SHP77 treated with DMSO at 0.1 percent for 48 hours (cell line): ENCODE measurements at places on chromosomes 3 and 15.

DNA sequence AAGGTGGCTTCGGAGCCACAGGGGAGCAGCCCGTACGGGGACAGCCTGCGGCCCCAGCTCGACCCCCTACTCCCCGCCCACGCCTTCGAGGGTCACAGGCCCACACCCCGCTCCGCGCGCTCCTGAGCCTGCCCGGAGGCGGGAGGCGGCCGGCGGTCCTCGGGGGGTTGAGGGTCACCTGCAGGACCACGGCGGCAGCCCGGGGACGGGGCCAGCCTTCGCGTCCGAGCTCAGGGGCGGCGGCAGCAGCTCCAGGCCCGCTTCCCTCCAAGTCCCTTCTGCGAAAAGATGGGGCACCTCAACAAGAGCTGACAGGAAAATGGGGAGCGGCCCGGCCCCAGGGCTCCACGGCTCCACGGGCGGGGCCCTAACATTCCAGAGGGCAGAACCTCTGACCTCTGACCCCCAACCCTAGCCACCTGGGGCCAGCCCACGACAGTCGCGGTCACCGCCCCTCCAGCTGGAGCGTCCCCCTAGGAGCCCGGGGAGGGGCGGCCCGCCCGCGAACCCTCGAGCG, 428 bp downstream of the LYSMD4 start:
- no peak for DNase-seq

DNA sequence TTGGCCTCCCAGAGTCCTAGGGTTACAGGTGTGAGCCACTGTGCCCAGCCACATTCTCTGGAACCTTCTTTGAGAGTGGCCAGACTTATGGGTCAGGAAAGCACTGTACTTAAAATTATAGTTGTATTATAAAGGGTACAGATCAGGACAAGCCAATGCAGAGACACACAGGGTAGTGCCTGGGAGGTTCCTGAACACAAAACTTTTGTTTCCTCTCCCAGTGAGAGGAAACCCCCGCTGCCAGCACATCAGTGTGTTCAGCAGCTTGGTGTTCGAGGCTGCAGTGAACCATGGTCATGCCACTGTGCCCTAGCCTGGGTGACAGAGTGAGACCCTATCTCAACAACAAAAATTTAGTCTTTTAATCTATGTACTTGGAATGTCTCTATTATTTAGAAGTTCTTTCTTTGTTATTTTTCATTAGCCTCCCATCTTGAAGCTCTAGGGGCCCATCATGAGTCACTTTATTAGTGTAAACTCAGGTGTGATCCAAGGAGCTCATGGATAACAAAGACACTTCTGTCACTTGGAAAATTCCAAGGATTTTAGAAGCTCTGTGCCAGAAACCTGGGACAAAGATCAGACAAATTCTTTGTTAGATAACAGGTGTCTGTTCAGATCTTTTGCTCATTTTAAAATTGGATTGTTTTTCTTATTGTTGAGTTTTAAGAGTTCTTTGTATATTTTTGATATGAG, 7.8 kb downstream of the BLOC1S6 start:
- DNase-seq, result no peak

DNA sequence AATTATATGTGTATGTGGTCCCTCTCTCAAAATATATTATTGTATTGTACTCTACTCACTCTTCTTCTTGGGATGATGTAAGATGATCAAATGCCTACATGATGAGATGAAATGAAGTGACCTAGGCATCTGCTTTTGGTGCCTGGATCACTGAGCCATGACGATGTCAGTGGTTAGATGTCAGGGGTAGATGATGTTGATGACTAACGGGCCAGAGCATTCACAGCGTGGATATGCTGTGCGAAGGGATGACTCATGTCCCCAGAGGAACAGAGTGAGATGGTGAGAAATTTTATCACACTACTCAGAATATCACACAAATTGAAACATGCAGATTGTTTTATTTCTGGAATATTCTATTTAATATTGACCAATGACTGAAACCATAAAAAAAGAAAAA, 233.9 kb upstream of the CADM2 start:
- peak; percentile 74 for DNase-seq

GRCh38 chr15:80828796-80829195, 49.6 kb downstream of the CEMIP start:
- DNase-seq, result no peak

DNA sequence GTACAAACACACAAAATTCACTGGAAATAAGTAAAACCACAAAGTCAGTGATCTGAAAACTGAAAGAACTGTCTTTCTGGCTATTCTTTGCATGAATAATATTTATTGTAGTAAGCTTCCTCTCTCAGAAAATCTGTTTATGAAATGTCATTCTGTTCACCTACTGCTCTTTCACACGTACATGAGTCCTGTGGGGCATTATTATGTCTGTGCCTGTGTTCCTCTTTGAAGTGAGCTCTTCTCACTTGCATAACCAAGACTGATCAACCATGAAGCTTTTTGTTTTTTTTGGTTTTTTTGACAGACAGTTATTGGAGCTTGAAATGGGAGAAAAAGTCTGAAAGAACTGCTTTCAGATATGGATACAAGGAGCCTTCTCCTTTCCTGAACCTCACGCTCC, 195.8 kb downstream of the PLCH1 start:
- DNase-seq, result no peak

- no peak for DNase-seq
Observed at GRCh38 chr15:95471690-95472086, 858.8 kb upstream of the NR2F2 start.

- DNase-seq, result no peak
Observed at GRCh38 chr3:80097674-80098073, 329.9 kb upstream of the ROBO1 start.

- DNase-seq, result no peak
Observed at GRCh38 chr15:75727851-75728715, 15.4 kb upstream of the CSPG4 start.

DNA sequence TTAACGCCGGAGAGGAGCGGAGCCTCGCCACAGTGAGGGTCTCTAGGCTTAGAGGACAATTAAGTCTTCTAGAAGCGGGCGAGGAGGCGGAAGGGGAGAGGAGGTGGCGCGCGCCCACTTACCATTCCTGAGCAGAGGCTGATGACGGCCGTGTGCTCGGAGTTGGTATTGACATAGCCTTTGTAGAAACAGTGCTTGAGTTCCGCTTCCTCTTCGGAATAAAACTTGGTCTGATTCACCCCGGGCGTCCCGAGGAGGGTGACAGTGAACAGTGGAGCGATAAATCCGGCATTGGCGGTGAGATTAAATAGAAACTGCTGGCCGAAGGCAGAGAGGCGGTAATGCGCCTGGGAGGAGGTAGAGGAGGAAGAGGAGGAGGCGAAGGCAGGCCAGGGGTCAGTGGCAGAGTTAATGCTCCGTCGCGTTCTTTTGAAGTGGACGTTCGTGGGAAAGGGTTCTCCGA, 1.3 kb downstream of the ADAMTS9 start:
- DNase-seq, result no peak

- DNase-seq, result no peak
Observed at GRCh38 chr3:48267782-48268181, 26.9 kb downstream of the ZNF589 start.

GRCh38 chr15:94100863-94101262, 130.5 kb upstream of the MCTP2 start:
- no peak for DNase-seq

GRCh38 chr15:80567721-80568157, 127.4 kb upstream of the ABHD17C start:
- DNase-seq, result peak; percentile 44

DNA sequence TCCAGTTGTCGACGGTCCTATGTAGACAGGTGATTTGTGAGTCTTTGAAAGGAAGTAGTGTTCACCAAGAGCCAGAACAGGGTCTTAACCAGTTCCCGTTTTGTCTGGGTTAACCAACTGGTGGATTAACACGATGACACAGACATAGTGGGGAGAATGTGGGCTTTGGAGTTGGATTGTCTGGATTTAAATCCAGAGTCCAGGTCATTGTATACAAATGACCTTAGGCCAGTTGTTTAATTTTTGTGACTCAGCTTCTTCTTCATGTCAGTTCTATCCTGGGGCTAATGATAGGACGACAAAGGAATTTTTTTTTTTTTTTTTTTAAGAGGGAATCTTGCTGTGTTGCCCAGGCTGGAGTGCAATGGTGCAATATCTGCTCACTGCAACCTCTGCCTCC, 126.7 kb downstream of the LPP start:
- DNase-seq, result no peak

DNA sequence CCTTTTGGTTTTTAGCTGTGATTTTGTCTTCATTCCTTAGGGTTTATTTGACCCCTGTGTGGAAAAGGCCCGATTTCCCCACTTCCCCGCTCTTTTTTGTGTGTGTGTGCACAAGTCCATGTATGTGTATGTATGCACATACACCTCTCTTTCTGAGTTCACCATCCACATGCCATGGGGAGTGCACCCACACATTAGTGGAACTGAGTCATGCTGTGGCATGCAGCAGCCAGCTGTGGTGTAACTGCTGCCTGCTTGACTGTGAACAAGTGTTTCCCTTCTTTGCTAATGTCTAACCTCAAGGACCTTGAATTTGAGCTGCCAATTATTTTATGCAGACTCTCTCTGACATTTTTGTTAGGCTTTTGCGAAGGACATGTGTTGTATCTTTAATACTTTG, 434.9 kb upstream of the TPM1 start:
- no peak for DNase-seq

DNA sequence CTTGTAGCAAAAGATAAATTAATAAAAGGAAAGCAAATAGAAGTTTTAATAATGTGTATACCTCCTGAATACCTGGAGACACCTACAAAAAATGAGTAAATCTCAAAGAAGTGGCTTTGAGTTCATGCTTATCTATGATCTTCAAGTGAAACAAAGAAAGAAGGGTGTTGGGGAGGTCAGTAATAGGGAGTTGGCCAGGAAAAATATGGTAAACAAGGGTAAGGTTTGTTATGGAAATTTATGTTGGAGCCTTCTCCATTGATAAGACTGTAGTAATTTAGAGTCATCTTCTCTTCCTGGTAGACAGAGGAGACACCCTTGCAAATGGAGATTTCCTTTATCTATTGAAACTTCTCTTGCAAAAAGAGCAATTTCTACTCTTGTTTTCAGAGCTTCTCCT, 6.6 kb upstream of the CCR8 start:
- DNase-seq, result no peak

DNA sequence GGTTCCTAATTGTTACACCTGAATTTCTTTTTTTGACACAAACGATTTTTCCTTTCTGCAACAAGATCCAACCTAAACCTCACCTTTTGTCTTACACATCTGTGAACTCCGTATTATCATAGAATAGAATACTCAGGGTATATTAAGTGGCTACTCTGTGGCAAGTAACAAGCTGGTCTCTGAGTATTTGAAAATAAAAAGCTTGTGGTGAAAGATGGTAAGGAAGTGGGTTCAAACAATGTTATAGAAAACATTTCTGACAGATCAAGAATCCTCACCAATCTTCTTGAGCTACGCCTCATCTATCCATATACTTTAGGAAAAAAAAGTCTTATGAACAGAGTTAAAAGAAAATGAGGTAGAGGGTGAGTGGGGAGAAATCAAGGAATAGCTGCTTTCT, 3.5 kb upstream of the ANKRD28 start:
- no peak for DNase-seq

DNA sequence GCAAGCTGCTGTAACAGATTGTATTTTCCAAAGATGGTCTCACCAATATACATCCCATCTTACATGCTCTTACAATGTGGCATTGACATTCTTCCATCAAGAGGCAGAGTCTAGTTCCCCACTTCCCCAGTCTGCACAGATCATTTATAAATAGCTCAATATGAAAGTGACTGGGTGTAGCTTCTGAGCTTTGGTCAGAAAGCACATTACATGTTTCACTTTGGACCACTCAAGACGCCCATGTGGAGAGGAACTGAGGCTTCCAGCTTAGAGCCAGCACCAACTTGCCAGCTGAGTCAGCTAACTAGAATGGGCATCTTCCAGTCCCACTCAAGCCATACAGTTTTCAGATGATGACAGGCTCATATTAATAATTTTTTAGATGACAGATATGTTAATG, 45.5 kb downstream of the GREM1 start:
- DNase-seq, result no peak

DNA sequence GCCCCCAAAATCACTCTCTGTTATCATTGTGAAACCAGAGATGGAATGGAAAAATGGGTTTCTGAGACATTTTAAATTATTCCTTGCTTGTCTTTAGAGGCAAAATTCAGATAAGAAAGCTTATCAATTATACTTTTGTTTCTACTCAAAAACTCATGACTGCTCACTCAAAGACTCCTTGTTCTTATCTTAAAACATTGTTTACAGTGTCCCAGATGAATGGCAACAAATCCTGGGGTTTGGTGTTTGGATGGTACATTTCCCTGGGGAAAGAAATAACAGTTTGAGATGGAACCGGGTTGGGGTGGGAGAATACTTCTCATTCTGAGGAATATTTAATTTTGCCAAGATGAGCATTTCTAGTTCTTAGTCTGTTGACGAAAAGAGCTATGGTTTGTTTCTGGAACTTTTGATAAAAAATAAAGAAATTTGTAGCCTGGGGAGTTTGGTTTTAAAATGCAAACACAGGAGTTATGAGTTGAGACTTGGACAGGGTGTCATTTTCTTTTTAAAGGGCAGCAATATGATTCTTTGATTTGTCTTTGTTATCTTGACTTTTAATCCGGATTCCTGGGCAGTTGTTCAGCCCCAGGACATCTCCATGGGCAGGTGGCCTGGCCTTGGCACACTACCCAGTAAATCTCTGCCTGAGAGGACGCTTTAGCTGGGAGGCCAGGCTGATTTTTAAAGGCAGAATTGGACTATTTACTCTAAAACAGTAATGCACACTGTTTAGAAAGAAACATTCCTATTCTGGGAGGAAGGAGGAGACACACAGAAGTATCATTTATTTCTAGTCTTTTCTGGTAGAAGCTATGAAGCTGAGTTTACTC, 32.4 kb downstream of the BTD start:
- no peak for DNase-seq
